ENCODE measurements at places on chromosomes 7 and 10. TPM values are rescaled to one million over a fixed set of nuclear protein-coding genes. Genes with fewer than 3 reads are reported as not detected.
A peak's percentile ranks its signal among the peaks of the same experiment; 100 is the strongest.

CDHR1 gene
- under 0.01 TPM for total RNA-seq

GRCh38 chr7:144545330-144545729, 141.8 kb upstream of the NOBOX start:
- no peak for DNase-seq

PHKG1 gene
- total RNA-seq, result 0.20 TPM

DNA sequence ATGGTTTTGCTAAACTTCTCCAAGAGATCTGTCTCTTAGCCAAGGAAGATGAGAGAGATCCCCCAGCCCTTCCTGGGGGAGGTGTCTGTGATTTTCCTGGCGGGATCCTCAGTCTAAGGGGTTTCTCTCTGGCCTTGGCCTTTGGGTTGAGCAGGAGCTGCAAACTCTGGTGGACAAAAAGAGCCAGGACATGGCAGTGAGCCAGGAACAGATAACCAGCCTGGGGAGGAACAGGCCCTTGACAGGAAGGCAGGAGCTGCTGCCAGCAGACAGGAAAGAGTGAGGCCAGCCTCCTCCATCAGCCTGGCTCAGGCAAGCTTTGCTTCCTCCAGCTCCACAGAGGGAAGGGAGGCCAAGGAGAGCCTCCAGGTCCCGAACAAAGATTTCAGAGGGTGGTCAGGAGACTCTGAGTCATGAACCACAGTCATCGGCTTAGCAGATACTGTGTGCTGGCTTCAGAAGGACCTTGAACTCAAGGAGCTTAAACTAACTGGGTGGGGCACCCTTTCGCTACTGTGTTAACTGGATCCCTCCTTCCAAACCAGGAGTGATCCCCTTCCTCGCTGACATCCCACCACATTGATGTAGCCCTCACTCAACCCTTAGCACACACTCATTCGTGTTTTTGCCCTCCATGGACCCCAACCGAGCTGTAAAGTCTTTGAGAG, 34.7 kb downstream of the DDIT4 start:
- DNase-seq, result peak; percentile 86

GRCh38 chr7:107931740-107932515, 40.9 kb downstream of the DLD start:
- no peak for DNase-seq

- no peak for DNase-seq
Observed at GRCh38 chr7:81233208-81233940, 314.5 kb upstream of the SEMA3C start.

- DNase-seq, result no peak
Observed at GRCh38 chr7:91656541-91657482, 223.7 kb downstream of the MTERF1 start.

CPSF4 gene
- total RNA-seq, result 16.3 TPM

LLCFC1 gene
- total RNA-seq, result not detected

- no peak for DNase-seq
Observed at GRCh38 chr7:130112093-130112492, 41.8 kb downstream of the KLHDC10 start.

GRCh38 chr7:3280946-3281656, 20.0 kb upstream of the SDK1 start:
- no peak for DNase-seq

CBX3 gene
- 95.0 TPM for total RNA-seq

DNA sequence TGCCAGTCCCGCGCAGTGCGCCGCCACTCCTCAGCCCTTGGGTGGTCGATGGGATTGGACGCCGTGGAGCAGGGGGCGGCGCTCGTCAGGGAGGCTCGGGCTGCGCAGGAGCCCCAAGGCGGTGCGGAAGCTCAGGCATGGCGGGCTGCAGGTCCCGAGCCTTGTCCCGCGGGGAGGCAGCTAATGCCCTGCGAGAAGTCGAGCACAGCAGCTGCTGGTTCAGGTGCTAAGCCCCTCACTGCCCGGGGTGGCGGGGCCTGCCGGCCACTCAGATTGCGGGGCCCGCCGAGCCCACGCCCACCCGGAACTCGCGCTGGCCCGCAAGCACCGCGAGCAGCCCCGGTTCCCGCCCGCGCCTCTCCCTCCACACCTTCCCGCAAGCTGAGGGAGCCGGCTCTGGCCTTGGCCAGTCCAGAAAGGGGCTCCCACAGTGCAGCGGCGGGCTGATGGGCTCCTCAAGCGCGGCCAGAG, 14.4 kb upstream of the WASL start:
- no peak for DNase-seq

DNA sequence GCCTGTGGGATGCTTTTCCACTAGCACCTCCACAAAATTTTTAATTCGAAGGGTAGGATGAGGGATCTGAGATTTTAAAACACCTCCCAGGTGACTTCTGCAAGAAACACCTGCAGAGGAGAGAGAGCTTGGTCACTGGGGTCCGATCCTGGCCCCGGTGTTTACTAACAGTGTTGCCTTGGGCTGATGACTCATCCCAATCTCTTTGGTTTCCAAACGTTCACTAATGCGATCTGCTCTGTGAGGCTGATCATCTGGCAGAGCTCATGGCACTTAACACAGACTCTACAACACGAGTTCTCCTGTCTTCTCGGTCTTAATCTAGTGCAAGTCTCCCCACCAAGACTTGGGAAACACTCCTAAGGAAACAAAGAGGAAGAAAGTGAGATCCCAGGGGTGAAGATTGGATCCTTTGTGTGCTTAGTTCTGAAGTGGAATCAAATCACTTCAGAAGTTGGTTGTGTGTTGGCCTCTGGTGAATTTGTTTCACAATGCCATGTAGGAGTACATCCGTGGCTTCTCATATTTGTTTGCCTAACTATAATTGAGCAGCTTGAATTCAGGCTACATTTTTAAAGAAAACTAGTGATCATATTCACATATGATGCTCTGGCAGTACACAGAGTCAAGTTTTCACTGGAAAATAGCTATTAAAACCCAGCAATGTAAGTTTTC, 407.9 kb downstream of the NRG3 start:
- DNase-seq, result no peak

GRCh38 chr10:19817231-19817933, 1.1 kb downstream of the PLXDC2 start:
- DNase-seq, result no peak

DNA sequence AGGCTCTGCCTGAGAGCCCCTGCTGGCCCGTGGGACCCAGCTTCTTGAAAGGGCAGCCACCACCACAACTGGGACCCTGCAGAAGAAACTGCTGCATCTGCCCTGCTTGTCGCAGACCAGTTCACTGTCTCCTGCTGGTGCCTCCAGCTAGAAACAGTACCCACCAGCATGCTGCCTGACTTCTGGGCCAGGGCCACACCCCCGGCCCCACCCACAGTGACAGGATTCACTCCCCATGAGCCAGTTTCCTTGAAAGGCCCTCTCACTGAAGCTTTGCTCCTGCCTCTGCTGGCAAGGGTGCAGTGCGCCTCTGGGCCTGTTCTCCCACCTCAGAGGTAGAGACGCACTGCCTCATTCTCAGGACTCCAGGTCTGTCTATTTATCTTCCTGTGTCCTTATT, 32.4 kb downstream of the ANXA11 start:
- DNase-seq, result no peak

- DNase-seq, result no peak
Observed at GRCh38 chr7:156490021-156490800, 150.4 kb upstream of the RNF32 start.

VGF gene
- total RNA-seq, result not detected

DNA sequence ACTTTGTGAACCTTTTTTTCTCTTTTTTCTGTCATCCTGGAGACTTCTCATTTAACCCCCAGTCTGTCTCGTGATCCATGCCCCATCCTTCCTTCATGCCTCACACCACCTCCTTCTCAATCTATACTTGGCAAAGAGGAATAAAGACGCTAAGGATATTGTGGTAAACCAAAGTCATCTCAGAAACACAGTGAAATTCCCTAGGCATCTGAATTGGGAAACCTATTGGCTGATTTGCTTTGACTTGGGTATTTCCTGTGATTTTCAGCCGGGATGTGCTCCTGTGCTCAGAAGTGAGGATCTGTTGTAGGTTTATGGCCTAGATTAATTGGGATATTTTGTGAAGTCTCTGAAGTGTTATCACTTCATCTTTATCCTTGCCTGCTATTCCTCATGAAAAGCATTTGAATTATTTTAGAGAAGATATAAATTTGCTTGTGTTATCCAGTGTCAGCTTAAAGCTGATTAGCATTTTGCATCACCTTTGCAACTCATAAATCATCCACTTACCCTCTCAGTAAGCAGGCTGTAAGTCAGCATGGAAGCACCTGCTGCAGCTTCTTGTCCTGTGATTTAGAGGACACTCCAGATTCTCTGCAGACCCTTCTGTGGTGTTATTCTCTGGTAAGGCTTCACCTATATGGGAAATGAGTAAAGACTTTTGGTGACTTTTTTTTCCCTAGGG, 138.0 kb downstream of the AUTS2 start:
- no peak for DNase-seq

DNA sequence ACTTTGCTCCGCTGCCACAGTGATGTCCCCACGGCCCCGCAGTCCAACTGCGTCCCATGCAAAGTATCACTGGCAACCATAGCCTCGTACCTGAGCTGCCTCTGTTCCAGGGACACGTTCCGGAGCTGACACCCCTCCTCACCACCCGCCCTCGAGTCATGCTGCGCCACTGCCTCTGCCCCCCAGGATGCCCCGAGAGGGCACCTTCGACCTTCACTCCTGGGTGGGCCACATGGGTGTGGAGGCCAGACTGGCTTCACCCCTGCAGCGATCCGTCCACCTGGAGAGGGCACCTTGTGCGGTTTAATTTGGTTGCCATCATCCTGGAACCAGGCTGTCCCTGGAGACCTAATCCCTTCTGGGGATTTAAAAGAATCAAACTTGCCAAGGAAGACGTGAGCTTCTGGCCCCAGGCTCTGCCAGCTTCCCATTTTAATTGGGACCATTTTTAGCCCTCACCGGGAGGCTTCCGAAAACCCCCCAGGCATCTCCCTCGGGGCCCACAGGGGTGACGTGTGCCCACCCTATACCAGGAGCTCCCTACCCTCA, 19.2 kb upstream of the TNRC18 start:
- DNase-seq, result no peak

DNA sequence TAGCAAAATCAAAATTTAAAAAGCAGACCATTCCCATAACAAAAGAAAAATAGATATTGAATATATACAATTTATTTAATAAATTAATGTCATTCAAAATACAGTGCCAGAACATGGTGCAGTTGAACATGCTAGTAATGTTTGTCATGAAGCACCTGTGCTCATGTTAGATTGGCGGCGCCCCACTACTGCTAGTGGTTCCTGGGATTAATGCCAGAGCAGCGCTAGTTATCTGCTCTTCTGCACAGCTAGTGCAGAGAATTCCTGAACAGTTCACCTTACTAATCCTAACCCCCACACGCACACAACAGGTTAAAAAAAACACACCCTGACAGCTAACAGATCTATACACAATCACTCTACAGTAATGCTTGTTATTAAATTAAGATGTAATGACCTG, 23.4 kb downstream of the KBTBD2 start:
- DNase-seq, result no peak

DNA sequence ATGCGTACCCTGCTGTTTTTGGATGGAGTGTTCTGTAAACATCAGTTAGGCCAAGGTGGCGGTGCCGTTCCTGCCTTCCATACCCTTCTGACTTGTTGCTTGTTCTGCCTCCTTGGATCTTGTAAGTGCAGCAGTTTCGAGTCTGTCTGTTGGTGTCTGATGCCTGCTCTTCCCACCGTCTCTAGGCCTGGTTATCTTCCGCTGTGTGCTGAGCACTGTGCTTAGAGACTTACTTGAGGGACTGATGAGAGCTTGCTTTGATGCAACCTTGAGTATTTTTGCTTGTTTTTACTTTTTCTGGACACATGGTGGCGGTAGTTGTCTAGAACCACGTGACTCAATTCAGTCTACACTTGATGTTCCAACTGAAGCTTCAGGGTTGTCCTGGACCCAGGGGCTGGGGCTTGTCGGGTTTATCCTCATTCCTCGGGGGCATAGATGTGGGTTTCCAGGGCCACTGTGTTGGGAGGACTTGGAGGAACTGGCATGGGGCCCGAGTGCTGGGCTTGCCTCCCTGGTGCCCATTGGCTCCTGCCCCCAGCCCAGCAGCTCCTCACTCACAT, 14.4 kb upstream of the SPRN start:
- peak; percentile 37 for DNase-seq

All from lung microvascular endothelial cell (primary cell).